NCI-H524 treated with DMSO at 0.1 percent for 48 hours (cell line): ENCODE measurements at places on chromosomes 3 and 15.

DNA sequence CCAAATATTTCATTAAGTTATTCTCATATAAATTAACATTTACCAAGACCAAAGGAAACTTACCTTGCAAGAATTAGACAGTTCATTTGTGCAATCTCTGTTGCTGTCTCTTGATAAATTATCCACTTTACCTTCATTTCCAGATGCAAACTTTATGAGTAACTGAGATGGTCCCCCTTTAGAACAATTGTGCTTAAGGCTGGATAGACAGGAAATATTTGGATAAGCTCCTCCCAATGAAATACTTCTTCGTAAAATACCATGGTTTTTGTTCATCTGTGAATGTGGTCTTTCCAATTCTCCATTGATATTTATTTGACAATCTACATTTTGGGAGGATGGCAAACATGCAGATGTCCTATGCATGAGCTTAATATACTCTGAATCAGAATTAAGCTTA lies 78.2 kb downstream of the NEDD4 start:
- no peak for DNase-seq

DNA sequence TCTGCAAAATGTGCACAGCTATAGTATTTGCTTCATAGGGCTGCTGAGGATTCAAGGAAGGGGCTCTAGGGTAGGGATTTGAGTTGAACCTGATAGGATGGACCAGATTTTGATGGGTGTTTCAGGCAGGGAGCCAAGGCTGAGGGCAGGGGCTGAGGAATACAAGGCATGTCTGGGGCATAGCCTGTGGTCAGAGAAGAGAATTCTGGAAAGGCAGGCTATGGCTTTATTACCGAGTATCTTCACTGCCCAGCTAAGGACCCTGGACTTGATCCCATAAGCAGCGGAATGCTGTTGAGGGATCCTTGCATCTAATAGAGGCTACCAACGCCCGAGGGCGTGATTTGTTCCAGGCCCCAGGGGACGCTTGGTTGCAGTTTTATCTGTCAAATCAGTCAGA lies 193.0 kb upstream of the TLE3 start:
- DNase-seq = no peak

- DNase-seq = no peak
These were observed 260.2 kb downstream of the ZBTB20 start for GRCh38 chr3:114886905-114887304.

GRCh38 chr3:112230033-112230432 lies 64.0 kb downstream of the SLC9C1 start:
- DNase-seq = no peak

GRCh38 chr3:76198086-76198485 lies 412.7 kb upstream of the ZNF717 start:
- no peak for DNase-seq

GRCh38 chr15:78767331-78767951 lies 43.8 kb downstream of the ADAMTS7 start:
- DNase-seq = no peak

DNA sequence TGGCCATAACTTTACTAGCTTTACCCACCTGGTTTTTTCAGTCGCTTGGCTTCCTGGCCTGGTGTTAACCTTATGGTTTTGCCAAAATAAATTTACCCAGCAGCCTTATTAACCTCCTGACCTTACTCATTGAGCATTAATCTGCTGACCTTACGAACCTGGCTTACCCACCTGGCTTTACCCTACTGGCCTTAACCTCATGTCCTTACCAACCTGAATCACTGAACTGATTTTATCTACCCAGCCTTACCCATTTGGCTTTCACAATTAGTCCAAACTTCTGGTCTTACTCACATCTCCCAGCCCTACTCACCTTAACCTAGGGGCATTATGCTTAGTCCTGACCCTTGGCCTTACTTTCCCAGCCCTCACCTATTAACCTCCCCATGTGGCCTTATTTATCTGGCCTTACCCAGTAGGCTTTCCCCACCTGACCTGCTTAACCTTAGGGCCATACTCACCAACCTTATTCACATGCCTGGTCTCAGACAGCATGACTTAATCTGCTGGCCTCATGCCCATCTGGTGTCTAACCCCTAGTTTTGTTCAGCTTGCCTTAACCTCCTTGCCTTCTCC lies 93.4 kb downstream of the IL12A start:
- no peak for DNase-seq

DNA sequence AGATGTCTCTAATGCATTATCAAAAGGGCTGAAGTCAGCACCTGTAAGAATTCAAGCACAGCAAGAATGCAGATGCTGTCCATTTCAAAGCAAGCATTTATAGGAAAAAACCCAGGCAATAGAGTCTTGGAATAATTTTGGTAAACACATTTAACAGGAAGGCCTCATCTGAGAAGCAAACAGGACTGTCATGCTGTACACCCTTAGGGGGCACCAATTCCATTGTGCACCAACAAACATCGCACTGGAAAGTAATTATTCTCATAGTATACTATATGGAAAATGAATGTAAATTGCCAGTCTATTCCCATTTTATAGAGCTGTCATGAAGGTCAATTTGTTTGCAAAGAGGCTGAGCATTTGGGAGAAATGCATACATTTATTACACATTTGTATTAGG lies 247.3 kb upstream of the SUCLG2 start:
- no peak for DNase-seq

- no peak for DNase-seq
These were observed 18.6 kb upstream of the TRPC1 start for GRCh38 chr3:142705198-142705597.

- no peak for DNase-seq
These were observed 41.2 kb downstream of the OIP5 start for GRCh38 chr15:41291065-41291631.

DNA sequence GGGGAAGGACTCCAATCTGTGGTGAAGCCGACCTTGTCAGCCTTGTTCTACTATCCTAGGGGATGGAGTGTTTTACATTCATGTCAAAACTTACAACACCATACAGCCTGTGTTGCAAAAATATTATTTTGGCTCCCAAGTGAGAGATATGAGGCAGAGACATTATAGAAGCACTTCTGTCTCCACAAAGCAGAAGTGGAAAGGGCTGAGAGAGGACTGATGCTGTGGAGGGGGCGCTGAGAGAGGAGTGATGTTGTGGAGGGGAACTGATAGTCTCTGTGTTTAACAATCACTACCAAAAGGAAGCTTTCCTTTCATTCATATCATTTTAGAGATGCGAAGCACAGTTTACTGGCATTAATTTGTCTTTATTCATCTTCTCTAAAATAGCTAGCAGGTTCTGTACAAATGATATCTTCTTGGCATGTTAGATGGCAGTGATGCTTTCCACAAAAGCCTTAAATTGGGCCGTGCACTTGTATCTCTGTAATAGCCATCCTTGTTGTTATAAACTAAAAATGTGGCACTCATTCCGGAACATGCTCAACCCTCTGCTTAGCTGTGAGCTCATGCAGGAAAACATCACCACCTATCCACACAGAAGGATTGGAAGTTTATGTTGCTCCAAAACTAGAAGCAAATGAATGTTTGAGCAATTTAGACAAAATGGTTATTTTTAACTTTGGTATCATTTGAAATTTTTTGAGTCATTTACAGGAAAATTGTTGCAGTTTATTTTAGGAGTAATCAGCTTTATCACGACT lies 134.6 kb upstream of the TP63 start:
- no peak for DNase-seq

GRCh38 chr15:67091980-67092677 lies 26.7 kb downstream of the SMAD3 start:
- no peak for DNase-seq

- no peak for DNase-seq
These were observed 77.5 kb upstream of the LINGO1 start for GRCh38 chr15:77710206-77710605.

GRCh38 chr3:195907934-195908693 lies at the start of gene TNK2:
Gene TNK2, minus strand, starts transcription at chr3:195908551. Its CDS starts 19,963 bp downstream, at chr3:195888588.
- DNase-seq = peak; percentile 53

- no peak for DNase-seq
These were observed 54.0 kb downstream of the TCF12 start for GRCh38 chr15:56972426-56972825.

DNA sequence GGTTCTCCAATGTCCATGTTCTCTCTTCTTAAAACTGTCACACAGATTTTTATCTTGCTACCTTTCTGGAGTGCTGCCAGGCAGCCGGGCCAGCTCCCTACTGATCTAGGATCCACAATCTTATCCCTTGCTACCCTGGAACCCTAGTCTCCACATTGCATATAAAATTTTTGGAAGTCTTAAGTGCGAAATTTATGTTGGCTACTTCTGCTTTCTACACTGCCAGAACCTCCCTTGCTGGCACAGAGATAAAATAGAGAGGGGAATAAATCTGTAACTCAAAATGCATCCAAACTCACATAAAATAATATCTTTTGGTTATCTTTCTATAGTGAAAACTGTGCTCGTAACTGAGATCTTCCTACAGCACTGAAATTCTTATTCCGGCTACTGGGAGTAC lies 182.6 kb downstream of the ZPLD1 start:
- DNase-seq = no peak

GRCh38 chr15:74035121-74036017 lies 40.9 kb downstream of the PML start:
- no peak for DNase-seq

GRCh38 chr3:129686941-129687340 lies 80.5 kb upstream of the PLXND1 start:
- no peak for DNase-seq

- no peak for DNase-seq
These were observed 37.6 kb downstream of the RAB8B start for GRCh38 chr15:63226966-63227401.

DNA sequence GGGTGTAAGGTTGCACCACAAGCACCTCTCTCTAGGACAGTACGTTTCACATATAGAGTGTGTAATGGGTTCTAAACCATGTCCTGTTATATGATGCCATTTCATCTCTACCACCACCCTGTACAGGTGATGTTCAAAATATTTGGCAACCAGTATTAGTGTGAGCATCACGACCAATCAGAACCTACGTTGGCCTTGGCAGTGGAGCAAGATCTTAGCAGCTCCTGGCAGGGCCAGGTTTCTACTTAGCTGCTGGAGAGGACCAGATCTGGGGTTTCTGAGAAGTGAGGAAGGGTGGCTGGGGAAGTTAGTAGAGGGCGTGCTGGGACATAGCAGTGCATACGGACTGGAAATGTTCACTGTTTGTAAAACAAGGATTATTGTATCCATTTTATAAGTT lies 23.1 kb upstream of the MITF start:
- DNase-seq = no peak

DNA sequence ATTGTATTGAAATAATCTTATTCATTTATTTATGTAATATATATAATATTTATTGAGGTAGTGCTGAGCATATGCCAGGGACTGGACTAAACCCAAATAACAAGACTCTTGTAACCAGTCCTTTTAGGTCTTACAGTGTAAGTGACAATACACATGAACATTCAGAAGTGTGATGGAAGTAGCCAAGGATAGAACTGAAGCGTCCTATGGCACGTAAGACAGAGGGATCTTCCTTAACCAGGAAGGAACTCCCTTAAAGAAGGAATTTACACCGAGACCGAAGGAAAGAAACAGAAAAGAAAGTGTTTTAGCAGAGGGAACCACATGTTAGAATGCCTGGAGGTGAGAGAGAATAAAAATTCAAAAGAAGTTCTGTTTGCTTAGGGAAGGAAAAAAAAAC lies 23.6 kb upstream of the CLDN1 start:
- no peak for DNase-seq

DNA sequence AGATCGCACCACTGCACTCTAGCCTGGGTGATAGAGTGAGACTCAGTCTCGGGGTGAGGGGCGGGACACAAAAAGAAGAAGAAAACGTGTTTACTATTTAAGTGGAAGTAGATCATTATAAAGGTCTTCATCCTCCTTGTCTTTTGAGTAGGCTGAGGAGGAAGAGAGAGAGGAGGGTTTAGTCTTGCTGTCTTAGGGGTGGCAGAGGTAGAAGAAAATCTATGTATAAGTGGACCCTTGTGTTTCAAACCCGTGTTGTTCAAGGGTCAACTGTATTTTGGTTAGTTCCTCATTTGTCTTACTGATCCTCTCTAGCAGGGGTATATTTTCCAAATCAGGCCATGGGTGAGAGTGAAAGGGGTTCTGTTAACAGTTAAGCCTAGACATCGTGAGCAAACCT lies 40.1 kb downstream of the TRIM71 start:
- no peak for DNase-seq

DNA sequence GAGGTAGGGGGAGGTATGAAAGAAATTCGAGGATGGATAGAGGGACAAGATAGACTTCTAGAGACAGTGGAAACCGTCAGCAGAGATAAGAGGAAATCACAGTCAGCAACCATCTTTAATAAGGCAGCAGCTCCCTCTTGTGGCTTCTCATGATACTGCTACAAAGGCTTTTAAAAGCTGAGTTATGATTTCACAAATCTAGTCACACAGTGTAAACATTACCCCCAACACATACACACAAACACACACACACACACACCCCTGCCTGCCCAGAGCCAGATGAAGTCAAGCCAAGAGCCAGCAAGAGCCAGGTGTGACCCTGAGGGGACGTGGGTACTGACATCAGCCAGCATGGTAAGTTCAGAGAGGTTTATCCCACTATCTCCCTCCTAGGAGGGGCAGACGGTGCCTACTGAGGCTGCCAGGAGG lies 18.9 kb upstream of the TGM5 start:
- DNase-seq = peak; percentile 5

GRCh38 chr15:67335534-67336222 lies 81.1 kb downstream of the IQCH start:
- DNase-seq = no peak

- DNase-seq = no peak
These were observed 126.5 kb upstream of the MITF start for GRCh38 chr3:69612791-69613190.

DNA sequence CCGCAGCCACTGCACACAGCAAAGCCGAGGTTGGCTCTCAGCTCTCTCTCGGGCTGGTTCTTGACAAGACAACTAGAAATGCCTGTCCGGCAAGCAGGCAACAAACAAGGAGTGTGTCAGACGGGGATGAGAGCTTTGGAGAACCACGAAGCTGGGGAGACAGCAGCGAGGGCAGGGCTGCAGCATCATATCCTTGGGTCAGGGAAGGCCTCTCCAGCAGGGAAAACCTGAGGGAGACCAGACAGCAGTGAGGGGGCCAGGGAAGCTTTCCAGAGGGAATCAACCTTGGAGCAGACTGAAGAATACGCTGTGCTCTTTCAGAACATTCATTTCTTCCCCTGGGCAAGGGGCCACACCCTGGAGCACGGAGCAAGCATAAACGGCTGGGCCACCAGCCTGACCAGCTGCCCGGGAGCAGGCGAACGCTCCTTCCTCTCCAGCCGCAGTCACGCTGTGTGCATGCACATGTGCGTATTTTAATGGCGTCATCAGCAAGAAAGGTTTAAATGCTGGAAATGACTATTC lies 58.7 kb downstream of the CHSY1 start:
- no peak for DNase-seq

DNA sequence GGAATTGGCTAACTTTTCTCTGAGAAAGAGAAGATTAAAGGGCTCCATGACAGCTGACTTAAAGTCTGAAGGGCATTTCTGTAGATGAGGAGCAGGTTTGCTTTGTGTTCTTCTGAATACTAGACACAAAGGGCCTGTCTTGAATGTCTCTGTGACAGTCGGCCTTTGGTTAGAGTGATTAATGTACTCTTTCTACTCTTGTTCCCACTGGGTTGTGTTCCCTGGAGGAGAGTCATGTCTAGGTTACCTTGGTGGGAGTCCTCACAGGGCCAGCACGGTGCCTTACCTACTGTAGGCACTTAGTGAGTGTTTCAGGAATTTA lies 66.1 kb downstream of the MAP2K5 start:
- no peak for DNase-seq
